ENCODE measurements at places on chromosomes 12 and 14. TPM values are rescaled to one million over a fixed set of nuclear protein-coding genes. Genes with fewer than 3 reads are reported as not detected.

DNA sequence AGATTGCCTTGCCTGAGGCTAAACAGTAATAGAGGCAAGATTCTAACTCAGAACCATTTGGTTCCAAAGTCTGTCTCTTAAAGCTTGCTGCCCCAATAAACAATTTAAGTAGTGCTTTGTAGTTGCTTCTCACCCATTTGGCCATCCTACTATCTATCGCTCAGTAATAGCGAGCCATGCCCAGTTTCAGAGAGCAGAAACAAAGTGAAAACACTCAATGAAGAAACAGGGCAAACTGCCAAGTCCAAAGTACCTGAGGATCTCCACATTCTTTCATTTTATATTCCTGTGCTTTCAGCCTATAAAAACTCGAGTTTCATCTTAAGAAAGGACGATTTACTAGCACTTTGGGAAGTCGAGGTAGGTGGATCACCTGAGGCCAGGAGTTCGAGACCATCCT is 103.3 kb upstream of the BBS10 start:
- DNase-seq, result no peak

DNA sequence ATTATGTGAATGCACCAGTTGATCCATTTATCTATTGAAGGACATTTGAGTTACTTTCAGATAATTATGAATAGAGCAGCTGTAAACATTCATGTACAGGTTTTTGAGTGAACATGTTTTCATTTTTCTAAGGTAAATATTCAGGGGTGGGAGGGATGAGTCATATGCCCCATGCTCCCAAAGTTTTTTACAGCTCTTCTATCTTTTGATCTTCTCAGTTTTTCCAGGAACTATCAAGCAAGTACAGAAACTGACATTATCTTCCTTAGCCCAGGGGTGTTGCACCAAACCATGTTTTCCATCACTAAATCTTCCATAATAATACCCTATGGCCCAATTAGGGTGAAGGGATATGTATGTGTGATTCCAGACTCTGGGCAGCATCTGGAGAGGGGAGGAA is 384.5 kb downstream of the EMP1 start:
- DNase-seq, result no peak

DNA sequence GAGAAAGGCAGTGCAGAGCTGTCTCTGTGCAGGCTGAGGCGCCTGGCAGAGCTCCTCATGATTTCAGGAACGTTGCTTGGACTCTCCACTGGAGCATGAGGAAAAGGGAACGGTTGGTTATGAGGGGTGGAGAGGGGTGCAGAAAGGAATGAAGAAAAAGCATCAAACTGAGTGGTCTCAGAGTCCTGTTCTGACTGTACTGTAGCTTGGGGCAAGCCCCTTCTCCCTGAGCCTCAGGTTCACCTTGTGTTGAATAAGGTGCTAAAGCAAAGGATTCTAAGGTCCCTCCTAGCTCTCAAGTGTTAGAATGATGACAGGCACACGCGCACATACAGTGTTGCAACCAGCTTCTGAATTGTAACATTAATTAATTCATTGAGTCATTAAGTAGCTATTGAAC is 125.2 kb upstream of the PARP11 start:
- no peak for DNase-seq

- DNase-seq, result no peak
Observed at GRCh38 chr14:47539031-47539461, 136.4 kb downstream of the MDGA2 start.

DNA sequence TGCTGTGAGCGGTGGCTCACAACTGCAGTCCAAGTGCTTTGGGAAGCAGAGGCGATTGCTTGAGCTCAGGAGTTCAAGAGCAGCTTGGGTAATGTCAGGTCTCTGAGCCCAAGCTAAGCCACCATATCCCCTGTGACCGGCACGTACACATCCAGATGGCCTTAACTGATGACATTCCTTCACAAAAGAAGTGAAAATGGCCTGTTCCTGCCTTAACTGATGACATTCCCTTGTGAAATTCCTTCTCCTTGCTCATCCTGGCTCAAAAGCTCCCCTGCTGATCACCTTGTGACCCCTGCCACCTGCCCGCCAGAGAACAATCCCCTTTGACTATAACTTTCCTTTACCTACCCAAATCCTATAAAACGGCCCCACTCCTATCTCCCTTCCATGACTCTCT is 48.6 kb downstream of the SLC25A47 start:
- DNase-seq, result no peak

- no peak for DNase-seq
Observed at GRCh38 chr12:77232045-77232444, 166.7 kb upstream of the E2F7 start.

DNA sequence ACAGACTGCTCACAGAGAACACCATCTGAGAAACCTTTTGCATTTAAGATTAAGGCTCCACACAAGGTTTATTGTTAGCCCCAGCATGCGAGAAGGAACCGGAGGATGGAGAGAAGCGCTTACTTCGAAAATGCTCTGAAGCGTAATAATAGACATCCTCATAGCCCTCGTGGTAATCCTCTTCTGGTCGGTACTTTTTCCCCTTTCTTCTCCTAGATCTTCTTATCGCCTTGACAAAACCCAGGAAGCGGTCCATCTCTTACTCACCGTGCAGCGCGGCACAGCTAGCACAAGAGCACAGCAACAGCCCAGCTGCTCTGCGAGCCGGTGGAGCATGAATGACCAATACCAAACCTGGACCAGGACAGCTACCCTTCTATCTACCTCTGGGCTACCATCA is 125.1 kb upstream of the GRIP1 start:
- DNase-seq, result no peak

DNA sequence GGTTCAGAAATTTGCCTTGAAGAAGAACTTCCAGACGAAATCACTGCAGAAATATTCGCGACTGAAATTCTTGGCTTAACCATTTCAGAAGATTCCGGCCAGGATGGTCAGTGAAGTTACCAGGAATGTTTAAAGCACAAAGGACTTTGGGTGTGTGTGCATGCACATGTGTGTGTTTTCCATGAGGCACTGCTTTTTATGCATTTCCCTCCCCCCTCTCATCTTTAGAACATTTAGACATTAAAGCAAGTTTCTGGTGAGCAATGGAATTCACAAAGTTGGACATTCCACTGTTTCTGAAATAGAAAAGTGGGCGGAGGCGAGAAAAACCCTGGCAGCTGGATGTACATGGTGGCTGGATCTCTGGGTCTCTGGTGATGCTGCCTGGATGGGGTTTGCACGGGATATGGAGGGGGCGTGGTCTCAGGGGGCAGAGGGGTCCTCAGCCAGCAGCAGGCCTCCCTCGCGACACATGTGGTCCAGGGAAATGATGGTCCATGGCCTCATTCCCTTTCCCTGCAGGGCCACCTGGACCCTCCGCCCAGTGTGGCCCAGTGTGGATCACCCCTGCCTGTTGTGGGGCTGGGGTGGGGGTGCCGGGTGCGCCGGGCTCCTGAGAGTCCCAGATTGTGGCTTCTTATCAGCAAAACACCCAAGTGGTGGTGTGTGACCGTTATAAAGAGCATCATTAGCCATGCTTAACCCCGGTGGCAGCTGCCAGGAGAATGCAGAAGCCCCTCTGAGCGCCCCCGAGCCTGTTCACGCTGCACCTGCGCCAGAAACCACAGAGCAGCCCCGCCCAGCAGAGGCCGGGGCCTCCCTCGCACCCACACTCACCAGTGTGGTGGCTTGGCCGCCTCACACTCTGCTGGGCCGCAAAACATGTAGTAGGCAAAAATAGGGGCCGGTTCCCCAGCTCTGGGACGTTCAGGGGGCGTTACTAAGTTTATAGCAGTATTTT is 17.8 kb upstream of the BCL7A start:
- DNase-seq, result no peak

GRCh38 chr12:865614-866013 is 83.9 kb downstream of the RAD52 start:
- DNase-seq, result no peak

- DNase-seq, result no peak
Observed at GRCh38 chr12:48000878-48001504, 3.3 kb downstream of the COL2A1 start.

- DNase-seq, result no peak
Observed at GRCh38 chr12:132174839-132175490, 30.7 kb downstream of the NOC4L start.

DNA sequence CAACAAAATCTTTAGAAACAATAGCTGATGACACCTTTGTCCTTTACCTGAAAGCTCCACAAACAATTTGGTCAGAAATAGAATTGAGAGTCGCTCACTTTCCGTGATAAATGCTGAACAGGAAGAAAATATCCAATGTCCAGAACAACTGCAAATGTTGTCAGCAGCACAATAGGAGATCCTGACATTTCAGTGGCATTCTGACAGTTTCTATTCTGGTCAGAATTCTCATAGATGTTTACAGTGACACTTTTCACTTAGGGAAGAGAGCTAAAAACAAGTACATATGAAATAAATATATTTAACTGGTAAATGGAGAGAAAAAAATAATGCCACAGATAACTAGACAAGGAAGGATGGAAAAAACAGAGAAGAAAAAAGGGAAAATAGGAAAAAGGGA is 39.1 kb downstream of the MAGOHB start:
- DNase-seq, result no peak

GRCh38 chr12:60211244-60211643 is 615.4 kb downstream of the SLC16A7 start:
- no peak for DNase-seq

DNA sequence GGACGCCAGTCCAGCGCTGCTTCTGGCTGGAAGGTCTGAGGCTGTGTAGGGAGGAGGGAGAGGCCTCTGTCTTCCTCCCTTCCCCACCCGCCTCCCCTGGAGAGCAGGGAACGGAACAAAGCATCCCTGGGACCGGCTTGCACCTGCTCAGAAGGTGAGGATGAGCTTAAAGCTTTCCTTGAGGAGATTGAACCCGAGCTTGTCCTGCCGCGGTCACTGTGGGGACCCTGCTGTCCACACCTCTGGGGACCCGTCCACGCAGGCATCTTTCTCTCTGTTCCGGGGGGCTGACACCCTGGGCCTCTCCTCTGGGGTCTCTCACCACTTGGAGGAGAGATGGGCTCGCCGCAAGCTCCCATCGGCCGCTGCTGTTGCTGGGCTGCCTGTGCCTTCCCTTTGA is 33.2 kb upstream of the SFSWAP start:
- DNase-seq, result no peak

DNA sequence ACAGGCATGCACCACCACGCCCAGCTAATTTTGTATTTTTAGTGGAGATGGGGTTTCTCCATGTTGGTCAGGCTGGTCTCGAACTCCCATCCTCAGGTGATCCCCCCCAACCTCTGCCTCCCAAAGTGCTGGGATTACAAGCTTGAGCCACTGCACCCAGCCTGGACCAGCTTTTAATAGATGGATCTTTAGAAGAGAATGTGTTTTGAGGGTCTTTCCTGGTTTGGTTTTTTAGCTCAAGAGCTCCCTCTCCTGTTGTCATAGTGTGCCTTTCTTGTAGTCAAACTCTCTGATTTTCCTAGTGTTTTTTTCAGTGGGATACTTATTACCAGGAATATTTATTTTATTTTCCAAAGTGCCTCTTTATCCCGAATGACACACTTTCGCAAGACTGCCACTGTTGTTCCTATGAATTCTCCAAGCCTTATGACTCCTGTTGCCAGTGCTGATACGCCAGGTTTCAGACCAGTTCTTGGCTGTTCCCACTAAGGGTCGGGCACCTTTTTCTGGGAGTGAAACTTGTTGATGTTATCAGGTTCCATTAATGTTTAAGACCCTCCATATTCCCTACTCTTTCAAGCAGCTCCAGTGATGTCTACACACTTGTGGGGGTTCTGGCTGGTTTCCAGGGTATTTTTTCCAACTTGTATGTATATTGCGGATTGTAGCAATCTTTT is 31.5 kb upstream of the LIMA1 start:
- no peak for DNase-seq

DNA sequence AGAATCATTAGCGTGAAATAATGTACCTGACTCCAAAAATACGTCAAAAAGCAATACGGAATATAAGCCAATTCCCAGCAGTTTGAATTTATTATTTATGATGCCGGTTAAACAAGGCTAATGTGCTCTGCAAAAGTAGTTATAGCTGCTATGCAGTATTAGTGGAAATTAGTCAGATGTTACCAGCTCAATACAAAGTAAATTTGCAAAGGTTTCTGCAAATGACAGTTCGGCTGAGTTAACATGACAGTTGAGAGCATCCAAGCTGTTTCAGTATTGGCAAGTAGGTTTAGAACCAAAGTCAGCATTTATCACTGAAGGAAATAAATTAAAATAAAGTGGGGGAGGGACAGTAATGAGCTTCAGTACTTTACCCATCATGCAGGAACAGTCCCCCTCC is 1665.8 kb upstream of the FLRT2 start:
- DNase-seq, result no peak

GRCh38 chr12:129185855-129186254 is 332.6 kb downstream of the GLT1D1 start:
- DNase-seq, result no peak

GRCh38 chr12:32270818-32271710 is 128.3 kb upstream of the FGD4 start:
- no peak for DNase-seq

GRCh38 chr14:28902930-28903329 is 136.3 kb downstream of the FOXG1 start:
- DNase-seq, result no peak

GRCh38 chr14:92701826-92702225 is 46.6 kb downstream of the LGMN start:
- no peak for DNase-seq

DNA sequence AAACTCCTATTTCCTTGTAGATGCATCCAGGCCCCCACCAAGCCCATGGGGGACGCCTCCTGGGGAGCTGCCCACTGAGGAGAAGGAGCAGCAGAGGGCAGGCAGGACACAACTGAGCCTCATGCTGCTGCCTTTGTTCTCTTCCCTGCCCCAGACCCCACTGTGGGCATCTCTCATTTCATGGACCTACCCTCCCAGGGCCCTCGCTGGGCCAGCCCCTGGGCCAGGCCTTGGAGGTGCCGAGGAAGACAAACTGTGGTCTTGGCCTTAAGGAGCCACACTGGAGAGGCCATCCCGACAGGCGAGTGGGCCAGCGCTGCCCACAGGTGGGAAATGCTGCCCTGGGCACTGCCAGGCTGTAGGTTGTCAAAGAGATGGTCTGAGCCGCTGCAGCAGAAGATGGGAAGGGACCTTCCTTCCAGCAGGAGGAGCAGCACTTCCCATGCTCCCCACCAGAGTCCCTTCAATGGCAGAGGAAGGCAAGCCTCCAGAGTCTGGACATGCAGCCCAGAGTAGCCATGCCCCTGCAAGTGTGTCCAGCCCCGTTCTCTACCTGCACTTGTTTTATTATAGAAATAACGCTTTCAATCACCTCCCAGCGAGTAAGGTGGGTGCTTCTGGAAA is 147.4 kb downstream of the BCL11B start:
- no peak for DNase-seq

DNA sequence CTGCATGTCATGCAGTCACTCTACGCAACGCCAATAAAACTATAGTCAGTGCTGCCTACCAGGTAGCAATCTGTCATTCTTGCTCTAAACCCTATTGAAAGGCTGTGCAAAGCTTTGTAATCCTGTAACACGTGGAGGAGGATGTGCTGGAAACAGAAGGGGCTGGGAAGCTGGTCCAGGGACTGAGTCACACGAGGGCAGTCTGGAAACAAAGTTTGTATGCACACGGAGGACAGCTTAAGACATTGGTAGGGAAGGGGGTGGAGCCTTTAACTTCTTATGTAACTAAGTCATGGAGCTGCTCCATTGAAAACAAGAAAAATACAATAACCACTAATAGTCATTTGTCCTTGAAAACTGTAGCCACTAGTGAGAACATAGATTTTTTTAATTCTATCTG is 128.0 kb downstream of the BCAT1 start:
- no peak for DNase-seq

SPIC gene
- total RNA-seq, result not detected

CLEC4D gene
- total RNA-seq, result 0.45 TPM

CCDC198 gene
- not detected for total RNA-seq

MYH6 gene
- not detected for total RNA-seq

ALX1 gene
- total RNA-seq, result not detected

KLHDC1 gene
- 12.2 TPM for total RNA-seq
